ENCODE measurements at places on chromosomes 13 and 19. TPM values are rescaled to one million over a fixed set of nuclear protein-coding genes. Genes with fewer than 3 reads are reported as not detected.

GRCh38 chr19:36225219-36225892 is 10.4 kb downstream of the ZNF146 start:
- DNase-seq = no peak

DNA sequence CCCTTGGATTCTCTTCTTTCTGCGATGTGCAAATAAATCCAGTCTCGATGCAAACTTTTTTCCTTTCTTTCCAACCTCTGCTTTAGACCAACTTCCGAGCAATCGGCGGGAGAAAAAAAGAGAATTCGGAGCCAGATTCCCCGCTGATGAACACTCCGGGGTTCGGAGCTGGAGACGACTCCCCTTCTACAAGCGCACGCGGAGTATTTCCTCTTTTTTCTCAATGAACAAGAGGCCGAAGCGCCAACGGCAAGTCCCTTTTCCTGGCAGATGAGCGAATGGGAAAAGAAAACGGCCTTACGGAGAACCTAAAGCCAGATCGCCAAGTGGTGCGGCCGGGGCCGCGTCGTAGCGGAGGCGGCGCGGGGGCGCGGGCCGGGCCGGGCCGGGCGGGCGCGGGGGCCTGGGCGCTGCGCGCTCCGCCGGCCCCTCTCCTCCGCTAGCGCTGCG is 250 bp downstream of the SPRY2 start:
- DNase-seq = no peak

Gene PSG11
- not detected for total RNA-seq

Gene NLRP7
- not detected for total RNA-seq

Gene OR10H1
- total RNA-seq = not detected

DNA sequence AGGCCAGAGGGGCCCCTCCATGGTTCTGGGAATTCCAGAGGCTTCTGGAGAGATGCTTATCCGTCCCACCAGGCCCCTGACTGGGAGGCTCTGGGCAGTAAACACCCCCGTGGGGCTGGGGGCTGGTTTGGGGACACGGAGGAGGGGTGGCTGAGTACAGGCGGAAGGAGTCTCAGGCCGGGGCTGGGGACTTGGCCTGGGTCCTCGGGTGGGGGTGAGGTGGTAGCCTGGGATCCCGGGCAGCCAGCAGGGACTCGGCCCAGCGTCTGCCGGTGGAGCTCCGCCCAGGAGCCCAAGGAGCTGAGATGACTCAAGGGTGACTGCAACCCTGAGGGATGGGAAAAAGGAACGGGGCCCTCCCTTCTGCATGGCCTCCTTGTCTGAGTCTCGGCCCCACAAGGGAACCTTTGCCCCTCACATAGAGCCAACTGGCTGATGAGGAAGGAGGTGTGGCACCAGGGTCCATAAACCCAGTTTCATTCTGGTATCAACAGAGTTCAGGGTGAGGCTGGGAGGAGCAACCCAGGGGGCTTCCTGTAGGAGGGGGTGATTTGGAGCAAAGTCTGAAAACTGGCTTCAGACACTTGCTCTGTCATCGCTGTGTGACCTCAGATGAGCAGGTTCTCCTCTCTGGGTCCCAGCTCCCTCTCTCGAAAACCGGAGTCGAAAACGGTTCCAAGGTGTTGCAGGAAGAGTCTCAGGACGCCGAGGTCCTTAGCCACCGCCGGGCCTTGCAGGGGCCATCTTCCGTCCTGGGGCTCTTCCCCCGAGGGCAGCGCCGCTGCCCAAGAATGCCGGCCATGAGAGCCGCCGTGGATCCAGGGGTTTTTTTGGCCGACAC is 809 bp downstream of the MISP start:
- no peak for DNase-seq

GRCh38 chr13:99297331-99297730 is 9.9 kb downstream of the GPR183 start:
- DNase-seq = no peak

- DNase-seq = no peak
These were observed 216.3 kb downstream of the RGCC start for GRCh38 chr13:41673640-41674039.

GRCh38 chr13:37058910-37059847 is at the start of gene SUPT20H:
TSS of gene SUPT20H (minus strand) at chr13:37059688. CDS start at chr13:37051490, 8,198 bp downstream.
- peak; percentile 95 for DNase-seq

Gene SPTBN4
- total RNA-seq = 1.2 TPM

Gene WDR62
- total RNA-seq = 3.7 TPM

GRCh38 chr19:43433689-43434088 is 19.0 kb downstream of the TEX101 start:
- no peak for DNase-seq

Gene C19orf47
- total RNA-seq = 14.8 TPM

Gene CLIP3
- 3.0 TPM for total RNA-seq

Gene ADM5
- 3.4 TPM for total RNA-seq

- no peak for DNase-seq
These were observed 73.9 kb downstream of the USP12 start for GRCh38 chr13:27097691-27098090.

DNA sequence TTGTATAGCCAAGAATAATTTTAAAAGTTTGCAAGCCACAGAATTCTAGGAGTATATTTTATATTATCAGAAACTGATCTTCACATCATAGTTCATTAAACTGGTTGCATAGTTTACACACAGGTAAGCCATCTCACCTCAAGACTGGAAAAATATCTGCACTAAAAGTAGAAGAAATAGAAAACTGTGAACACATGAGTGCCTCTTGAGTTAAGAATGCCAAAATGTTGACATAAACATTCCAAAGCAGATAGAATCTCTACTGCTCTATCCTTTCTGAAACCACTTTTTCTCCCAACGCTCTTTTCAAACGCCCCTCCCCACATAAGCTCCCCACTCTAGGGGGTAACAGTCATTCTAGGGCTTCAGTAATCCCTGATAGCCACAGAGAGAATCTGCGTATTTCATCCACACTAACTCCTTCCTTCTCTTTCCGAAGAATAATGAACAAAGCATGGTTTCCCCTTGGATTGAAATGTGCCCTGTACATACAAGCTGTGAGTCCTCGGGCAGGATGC is 201.5 kb downstream of the IRS2 start:
- no peak for DNase-seq

Gene IL11
- total RNA-seq = 0.97 TPM

- DNase-seq = no peak
These were observed 6.5 kb upstream of the MFSD12 start for GRCh38 chr19:3563709-3564524.

Gene FSD1
- total RNA-seq = not detected

- no peak for DNase-seq
These were observed 1328.2 kb downstream of the OLFM4 start for GRCh38 chr13:54356849-54357248.

Gene PPAN
- 46.0 TPM for total RNA-seq

DNA sequence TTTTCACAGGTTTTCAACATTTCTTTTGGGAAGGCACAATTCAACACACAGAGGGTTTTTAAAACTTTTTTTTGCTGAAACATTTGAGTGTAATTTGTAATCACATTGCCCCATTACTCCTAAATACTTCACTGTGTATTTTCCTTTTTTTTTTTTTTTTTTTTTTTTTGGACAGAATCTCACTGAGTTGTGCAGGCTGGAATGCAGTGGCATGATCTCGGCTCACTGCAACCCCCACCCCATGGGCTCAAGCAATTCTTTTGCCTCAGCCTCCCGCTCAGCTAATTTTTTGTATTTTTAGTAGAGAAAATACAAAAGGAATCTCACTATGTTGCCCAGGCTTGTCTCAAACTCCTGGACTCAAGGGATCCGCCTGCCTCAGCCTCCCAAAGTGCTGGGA is 14.8 kb upstream of the DNAJC15 start:
- DNase-seq = no peak

GRCh38 chr19:17281391-17282304 is at the start of gene ANKLE1:
TSS of gene ANKLE1 (plus strand) at chr19:17281901. CDS start at chr19:17281921, 20 bp downstream.
- DNase-seq = no peak

DNA sequence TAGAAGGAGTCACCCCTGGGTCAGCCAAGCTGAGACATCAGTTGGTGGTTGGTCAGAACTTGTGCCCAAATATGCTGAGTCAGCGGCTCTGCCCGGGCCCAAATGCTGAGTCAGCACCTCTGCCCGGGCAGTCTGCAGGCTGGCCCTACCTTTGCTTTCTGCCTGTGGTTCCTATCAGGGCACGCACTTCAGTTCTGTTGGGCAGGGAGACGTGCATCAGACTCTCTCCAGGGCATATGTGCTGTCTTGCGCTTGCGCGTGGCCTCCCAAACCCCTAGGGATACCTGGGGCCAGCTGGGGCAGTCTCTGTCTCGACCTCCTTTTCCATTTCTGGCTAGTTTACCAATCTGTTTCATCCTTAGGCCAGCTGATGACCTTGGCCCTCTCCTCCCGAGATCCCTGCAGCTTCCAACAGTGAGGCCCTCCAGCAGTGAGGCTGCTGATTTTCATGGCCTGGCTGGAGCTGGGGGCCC is 24.4 kb upstream of the LDLR start:
- no peak for DNase-seq

DNA sequence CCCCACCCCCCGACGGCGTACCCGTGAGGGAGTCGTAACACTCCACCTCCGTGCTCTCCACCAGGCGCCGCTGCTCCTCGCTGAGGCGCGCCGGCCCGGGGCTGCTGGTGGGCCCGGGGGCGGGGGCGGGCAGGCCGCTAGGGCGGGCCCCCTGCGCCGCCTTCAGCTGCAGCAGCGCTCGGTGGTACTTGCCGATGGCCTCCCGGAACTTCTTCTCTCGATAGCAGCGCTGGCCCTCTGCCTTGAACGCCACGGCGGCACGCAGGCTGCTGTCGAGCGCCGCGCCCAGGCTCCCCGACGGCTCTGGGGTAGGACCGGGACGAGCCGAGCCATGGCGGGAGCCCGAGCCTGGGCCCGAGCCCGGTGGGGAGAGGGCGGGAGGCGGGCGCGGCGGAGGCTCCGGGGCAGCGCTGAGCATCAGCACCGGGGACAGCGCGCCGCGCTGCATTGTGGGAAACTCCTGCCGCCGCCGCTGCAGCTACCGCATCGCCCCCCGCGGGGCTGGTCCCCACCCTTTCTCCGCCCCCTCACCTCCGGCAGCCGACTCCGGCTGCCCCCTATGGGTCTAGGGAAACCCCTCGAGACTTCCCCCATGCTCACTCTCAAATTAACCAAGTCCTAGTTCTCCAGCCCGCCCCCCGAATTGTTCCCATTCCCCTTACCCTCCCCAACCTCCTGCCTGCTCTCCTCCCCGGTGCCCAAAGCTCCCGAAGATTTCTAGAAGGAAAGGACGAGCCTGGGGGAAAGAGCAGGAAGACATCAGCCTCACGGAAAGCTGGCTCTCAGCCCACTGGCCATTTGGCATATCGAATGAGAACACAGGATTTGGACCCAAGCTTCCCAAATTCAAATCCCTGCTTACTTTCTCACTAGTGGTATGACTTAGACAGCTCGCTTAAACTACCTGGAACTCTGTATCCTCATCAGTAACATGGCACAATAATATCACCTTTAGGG is at the start of gene TTC9B:
TTC9B (minus strand) TSS at position 451 of the 957 bp plus-strand sequence; CDS start at position 448, 3 bp downstream.
- no peak for DNase-seq

Gene RNF225
- total RNA-seq = 13.7 TPM

DNA sequence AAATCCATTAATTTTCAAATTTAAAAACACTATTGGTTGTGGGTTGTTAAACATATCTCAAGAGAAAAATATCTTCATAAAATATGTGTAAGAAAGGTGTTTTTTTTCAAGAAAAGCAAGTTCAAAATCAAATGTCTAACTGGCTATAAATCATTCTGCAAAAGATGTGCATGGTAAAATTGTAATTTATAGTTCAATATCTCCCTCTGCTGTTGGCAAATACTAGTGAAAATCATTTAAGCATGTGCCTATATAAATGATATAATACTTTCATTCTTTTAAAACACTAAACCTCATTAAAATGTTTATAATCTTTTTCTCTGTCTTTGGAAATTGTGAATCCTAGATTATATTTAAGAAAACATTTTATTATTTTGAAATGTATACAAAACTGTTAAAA is 17.2 kb upstream of the SLITRK6 start:
- DNase-seq = no peak

- DNase-seq = no peak
These were observed 1.3 kb downstream of the RFX2 start for GRCh38 chr19:6108721-6109633.

GRCh38 chr13:36057041-36057440 is 74.1 kb downstream of the DCLK1 start:
- no peak for DNase-seq

DNA sequence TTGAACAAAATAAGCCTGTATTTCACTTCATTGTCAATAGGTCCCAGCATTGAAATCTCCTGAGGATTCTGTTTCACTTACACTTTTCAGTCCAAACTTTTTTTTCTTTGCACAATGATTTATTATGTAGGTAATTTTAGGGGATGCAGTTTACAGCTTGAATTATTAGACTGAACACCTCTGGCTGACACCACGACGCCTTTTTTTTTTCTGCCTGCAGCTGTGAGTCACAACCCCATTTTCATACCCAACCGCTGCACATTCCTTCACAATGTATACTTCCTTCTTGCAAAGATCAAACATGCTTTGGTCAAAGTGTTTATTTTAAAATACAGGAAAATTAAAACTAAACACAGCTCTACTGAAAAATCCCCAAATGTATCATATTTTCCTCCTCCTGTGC is 11.4 kb downstream of the ZIC2 start:
- no peak for DNase-seq

- peak; percentile 85 for DNase-seq
These were observed 22.4 kb upstream of the FEM1A start for GRCh38 chr19:4768934-4769777.

DNA sequence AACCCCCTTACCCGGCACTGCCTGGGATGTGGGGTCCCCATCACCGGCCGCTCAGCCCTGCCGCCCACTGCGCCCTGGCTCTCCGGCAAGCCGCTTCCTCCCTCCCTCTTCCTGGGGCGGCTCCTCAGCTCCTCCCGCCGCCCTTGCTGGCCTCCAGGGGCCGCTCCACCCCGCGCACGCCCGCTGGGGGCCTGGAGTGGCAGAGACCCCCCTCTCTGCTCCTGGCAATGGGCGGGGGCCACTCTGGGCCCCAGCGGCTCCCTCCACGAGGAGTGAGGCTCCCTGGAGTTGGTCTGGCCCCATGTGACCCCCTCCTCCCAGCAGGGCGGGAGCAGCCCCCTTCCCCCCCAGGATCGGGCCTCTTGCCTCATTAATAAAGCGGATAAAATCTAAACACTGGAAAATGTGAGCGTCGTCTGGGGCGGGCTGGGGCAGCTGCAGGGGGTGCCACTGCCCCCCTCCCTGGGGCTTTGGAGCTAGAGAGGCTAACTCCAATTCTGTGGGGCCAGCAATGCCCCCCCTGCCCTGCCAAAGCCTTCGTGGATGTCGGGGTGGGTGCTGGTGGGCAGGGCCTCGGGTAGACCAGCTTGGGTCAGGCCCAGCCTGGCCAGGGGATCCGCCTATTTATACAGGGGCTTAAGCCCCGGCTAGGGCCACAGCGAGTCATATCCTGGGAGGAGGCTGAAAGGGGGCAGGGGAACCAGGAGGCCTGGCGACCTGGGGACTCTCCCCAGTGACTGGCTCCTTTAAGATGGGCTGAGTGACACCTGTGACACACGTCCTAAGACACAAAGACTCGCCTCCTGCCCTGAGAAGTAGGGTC is at the start of gene PTGER1:
PTGER1 (minus strand) TSS at position 104 of the 823 bp plus-strand sequence. CDS start 1,034 bp downstream, outside the sequence.
- DNase-seq = peak; percentile 62

Gene KIR2DL3
- not detected for total RNA-seq

- no peak for DNase-seq
These were observed 300.1 kb downstream of the TBC1D4 start for GRCh38 chr13:75181906-75182305.

- no peak for DNase-seq
These were observed 133.6 kb upstream of the RNF113B start for GRCh38 chr13:98310485-98311199.

- DNase-seq = no peak
These were observed 320.3 kb downstream of the ATP8A2 start for GRCh38 chr13:25692099-25692498.

- DNase-seq = no peak
These were observed 7.1 kb upstream of the POU4F1 start for GRCh38 chr13:78610381-78610883.

- no peak for DNase-seq
These were observed 31.1 kb downstream of the RYR1 start for GRCh38 chr19:38464421-38465082.

Gene PALM
- total RNA-seq = 28.0 TPM
